ENCODE measurements at places on chromosomes 16 and 17. TPM values are rescaled to one million over a fixed set of nuclear protein-coding genes. Genes with fewer than 3 reads are reported as not detected.
A peak's percentile ranks its signal among the peaks of the same experiment; 100 is the strongest.

TPSG1 gene
- total RNA-seq: 0.21 TPM

CDH11 gene
- 48.7 TPM for total RNA-seq

KRTAP4-6 gene
- not detected for total RNA-seq

DNA sequence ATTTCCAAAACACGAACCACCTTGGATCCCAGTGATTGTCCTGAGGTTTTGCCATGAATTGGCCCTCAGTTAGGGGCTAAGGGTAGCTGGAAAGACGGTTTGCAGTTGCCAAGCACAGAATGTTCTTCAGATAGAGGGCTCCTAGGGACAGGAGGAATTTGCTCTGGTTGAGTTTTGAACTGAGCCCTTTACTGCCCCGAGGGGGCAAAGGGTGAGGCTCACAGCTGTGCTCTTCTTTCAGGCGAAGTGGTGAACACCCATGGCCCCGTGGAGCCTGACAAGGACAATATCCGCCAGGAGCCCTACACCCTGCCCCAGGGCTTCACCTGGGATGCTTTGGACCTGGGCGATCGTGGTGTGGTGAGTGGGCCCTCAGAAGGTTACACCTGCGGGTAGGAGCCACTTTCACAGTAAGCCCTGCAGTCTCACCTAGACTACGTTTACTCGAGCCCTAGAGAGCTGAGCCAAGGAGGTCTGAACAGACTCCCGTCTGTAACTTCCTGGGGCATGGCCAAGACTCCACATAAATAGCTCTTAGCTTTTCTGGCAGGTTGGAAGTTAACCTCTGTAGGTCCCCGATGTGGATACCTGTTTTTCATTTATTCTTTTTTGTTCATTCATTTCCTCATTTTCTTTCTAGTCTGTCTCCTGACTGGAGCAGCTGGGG, 32.5 kb downstream of the NMT1 start:
- no peak for DNase-seq

DNA sequence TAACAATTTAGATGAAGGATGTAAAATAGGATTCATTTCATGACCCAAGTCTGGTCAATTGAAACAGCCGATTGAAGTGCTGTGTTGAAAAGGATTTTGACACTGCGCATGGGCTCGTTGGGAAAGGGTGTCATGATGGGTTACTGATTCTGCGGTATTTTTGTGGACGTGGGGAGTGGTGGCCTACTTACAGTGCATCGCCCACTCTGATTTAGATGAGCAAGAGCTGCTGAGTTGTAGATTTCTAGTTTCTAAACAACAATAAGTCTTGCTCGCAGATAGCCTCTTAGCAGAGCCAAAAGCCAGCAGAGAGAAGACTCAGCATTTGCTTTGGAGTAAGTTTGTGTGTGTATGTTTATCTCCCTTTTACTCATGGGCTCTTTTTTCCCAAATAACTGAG, 731.0 kb downstream of the MAF start:
- DNase-seq: no peak

- DNase-seq: peak; percentile 61
Measured at GRCh38 chr17:21295036-21295952, 10.8 kb downstream of the MAP2K3 start.

DNA sequence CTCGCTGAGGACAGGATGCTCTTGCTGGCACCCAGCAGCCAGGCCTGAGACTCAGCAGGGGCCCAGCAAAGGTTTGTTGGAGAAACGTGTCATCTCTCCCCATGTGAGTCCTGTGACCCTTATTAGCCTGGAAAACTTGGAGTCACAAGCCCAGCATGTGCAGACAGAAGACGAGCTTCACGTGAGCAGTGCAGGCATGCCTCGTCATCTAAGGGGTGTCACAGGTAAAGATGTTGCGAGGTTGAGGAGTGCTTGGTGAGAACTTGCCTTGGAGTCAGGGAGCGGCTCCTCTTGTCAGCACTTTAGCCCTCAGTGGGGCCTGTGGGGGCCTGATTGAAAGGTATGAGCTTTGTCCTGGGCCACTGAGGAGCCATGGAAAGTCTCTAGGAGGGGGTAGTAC, 2.1 kb upstream of the CTRL start:
- no peak for DNase-seq

DNA sequence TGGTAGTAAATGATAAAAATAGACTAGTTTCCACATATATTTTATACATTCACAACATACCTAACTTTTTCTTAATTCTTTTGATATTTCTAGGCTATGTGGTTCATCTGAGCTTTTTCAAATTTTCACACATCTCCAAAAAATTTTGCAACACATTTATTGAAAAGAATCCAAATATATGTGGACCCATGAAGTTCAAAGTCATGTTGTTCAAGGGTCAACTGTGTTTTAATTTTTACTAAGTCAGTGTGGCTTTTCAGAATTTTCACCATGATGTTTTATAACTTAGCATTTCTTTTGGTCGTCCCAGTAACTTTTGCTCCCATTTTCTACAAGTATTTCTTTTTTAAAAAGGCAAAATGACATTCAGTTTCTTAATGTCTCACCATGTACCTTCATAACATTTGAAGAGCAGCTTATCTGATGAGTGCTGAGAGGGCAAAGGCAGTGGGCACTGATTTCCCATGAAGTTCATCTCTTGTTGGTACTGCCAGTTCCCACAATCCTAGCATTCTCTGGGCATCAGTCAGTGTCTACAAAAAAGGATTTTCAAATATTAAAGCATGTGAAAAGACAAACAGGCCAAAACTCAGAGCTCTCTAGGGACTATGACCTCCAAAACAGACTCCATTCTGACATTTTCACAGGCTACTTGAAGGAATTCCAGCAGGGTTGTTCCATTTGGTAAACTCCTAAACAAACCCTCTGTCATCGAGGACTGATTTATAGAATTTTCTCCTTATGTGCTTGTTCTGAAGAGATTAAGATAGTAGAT, 80.3 kb downstream of the MRTFB start:
- DNase-seq: no peak
